NCI-H1092 (cell line): ENCODE measurements at places on chromosomes 6 and 20.

- DNase-seq: no peak
These were observed 314.0 kb upstream of the ECI2 start for GRCh38 chr6:4449409-4449808.

GRCh38 chr6:156980948-156981347 lies 203.8 kb downstream of the ARID1B start:
- DNase-seq: no peak

DNA sequence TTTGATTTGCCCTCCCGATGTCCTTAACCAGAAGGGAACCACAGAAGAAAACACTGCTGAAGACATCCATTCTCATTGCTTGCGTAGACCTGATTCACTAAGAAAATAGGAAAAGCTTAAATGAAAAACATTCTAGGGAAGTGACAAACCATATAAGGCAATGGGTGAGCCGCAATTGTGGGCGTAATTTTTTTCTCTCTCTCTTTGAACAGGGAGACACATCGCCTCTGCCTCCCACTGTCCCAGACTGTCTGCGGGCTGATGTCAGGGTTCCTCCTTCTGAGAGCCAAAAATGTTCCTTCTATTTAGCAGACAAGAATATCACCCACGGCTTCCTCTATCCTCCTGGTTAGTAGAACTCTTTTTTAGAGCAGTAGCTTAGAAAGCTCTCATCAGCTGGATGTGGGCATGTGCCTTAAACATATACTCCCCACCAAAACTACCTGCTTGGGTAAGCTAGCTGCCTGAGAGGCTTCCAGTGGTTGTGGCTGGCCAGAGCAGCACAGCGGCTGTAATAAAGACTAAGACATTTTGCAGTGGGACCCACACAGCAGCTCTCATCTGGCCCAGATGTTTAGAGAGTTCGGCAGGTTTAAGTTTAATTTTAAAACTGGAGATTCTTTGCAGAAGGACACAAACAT lies 22.7 kb upstream of the CTAGE9 start:
- DNase-seq: no peak

DNA sequence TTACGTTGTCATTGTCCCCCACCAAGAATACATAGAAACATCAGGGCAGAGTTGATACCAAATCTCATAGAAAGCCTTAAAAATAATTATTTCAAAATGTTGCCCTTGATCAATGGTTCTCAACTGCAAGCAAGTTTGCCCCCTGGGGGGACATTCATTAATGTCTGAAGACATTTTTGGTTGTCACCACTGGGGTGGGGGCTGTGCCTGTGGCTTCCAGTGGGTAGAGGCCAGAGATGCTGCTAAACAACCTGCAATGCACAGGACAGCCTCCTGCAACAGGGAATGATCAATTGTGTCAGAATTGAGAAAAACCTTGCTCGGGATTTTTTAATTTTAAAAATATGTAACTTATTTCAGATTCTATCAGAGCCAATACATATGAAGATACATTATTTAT lies 130.6 kb upstream of the DOK5 start:
- DNase-seq: no peak

DNA sequence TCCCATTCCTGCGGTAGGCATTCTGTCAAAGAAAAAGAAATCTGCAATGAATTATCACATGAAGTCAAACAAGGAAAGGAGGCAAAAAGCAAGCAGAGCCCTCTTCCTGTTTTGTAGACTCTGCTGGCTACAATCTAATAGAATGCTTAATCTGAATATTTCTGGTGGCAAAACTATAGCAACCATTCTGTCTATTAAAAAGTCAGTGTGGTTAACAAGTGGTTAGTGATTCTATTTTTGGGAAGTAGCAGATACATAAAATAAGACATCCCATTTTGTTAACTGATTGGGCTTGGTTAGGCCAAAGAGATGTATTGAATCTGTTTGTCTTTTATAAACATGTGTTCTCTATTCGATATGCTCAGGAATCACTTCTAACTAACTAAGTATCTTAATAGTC lies 442.3 kb downstream of the CDC5L start:
- DNase-seq: no peak
